Coronary artery (tissue), 2 donors: ENCODE measurements at places on chromosomes 3 and 15.

GRCh38 chr15:94910166-94910565, 678.8 kb downstream of the MCTP2 start:
- DNase-seq: no peak

- no peak for DNase-seq
Observed at GRCh38 chr3:12178091-12178820, 19.5 kb upstream of the TIMP4 start.

- no peak for DNase-seq
Observed at GRCh38 chr3:113054552-113054951, 63.8 kb downstream of the GTPBP8 start.

DNA sequence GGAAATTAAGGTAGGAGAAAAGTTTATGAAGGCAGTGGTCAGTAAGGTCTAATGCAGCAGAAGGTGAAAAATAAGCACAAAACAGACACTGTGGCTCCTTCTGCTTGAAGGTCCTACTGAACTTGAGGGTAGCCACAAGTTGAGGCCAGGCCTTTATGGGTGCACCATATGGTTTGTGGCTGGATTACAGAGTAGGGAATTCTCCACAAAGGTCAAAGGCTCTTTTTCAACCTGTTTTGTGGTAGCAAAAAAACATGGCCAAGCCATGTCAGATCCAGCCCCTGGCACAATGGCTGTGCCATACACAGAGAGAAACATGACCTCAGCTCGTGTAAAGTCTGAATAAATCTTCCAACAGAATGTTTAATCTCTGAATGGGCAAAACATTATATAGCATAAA, 214.0 kb downstream of the SATB1 start:
- DNase-seq: no peak
